ENCODE measurements at places on chromosomes 13 and 19.

GRCh38 chr19:52734331-52734892 lies 432 bp downstream of the ZNF611 start:
- DNase-seq: peak; percentile 17

DNA sequence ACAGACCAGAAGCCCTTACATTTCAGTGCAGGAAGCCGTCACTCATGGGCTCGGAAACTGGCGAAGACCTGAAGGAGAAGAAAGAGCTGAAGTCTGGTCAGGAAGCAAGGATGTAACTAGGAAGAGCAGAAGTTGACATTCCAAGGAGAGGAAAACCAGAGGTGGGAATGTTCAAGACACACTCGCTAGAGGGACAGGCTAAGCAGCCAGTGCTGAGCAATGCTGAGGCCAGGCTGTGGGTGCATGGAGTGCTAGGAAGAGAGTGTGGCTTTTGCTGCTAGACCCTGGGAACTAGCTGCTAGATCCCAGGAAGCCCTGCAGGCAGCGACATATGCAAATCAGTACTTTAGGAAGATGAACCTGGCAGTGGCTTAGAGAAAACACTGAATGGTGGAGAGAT lies 12.1 kb upstream of the URAD start:
- no peak for DNase-seq

DNA sequence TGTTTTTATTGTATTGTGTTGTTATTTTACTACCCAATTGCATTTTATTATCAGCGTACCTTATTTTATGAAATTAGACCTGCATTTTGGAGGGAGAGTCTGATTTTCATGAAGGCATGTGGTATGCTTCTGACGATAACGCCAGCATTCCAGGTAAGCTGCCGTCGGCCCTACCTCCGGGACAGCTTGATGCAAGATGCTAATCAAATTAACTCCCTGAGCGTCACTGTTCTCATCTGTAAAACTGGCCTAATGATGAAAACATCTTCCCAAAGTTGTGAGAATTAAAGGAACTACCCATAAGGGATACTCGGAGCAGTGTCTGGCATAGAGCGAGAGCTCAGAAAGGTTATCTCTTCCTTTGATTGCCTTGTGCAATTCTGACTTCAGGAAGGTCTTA lies 12.9 kb upstream of the LAIR2 start:
- DNase-seq: no peak

- no peak for DNase-seq
These were observed 13.4 kb downstream of the MEIS3 start for GRCh38 chr19:47405854-47406417.

- DNase-seq: no peak
These were observed 12.9 kb downstream of the THOP1 start for GRCh38 chr19:2798158-2798685.

- DNase-seq: no peak
These were observed 4.6 kb downstream of the CADM4 start for GRCh38 chr19:43634872-43635560.

GRCh38 chr13:76289558-76289957 lies 596.6 kb downstream of the KCTD12 start:
- DNase-seq: no peak

- DNase-seq: no peak
These were observed 19.0 kb downstream of the UPF1 start for GRCh38 chr19:18850471-18851375.

DNA sequence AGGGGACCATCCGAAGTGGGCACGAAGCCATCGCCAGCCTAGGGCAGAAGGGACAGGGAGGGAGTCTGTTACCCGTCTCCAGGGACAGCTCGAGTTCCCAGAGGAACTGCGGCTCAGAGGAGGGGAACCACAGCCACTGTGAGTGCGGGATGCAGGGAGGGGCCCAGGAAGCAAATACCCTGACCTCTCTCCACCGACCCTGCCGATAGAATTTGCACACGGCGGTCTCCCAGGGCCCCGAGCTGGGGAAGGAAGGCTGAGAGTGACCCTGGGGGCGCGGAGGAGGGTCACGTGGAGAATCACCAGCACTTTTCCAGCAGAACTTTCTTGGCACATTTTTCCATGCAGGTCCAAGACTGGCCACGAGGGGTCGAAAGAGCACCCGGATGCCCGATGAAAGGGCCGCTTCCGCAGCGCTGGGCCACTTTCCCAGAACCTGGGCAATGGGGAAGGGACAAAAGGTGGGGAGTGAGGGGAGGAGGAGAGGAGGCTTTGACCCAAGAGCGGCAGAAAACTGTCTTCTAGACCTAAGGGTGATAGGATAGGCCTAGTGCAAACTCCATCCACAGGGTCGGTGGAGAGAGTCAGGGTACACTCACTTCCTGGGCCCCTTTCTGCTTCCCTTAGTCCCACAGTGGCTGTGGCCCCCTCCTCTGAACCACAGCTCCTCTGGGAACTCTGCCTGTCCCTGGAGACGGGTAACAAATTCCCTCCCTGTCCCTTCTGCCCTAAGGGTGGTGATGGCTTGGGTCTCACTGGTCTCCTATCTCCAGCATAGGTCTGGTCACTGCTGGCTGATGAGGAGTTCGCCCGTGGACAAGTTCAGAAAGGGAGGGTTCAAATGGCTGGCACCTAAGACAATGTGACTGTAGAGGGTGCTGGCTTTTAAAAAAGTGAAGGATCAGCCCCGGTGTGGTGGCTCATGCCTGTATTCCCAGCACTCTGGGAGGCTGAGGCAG lies 5.3 kb upstream of the GPR4 start:
- peak; percentile 86 for DNase-seq

DNA sequence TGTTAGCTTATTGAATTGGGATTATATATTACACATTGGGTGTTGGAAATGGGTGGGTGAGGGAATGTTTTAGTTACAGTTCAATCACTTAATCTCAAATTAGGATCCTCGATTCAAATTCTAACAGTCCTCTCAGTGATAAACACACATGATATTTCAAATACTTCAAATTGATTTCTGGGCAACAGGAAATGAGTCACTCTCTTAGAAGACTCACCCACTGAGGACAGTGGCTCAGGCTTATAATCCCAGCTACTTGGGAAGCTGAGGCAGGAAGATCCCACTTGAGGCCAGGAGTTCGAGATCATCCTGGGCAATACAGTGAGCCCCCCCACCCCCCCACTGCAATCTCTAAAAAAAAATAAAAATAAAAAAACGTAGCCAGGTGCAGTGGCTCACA lies 435.3 kb downstream of the KLF12 start:
- no peak for DNase-seq

DNA sequence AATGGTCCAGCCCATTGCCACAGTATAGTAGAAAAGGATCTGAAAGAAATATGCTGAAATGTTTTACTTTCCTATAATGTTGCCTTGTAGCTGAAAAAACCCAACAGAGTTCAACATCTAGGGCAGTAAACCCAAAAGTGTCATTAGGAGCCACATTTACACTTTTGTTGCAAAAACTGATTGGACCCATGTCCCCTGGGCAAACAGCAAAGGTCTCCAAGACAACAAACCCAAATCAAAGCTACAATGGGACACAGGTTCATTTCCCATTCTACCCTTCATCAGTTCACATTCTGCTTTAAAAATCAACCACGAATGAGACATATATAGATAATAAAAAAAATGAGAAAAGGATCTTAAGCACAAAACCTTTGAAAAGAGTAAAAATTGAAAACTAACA lies 744.8 kb downstream of the PCDH17 start:
- no peak for DNase-seq

DNA sequence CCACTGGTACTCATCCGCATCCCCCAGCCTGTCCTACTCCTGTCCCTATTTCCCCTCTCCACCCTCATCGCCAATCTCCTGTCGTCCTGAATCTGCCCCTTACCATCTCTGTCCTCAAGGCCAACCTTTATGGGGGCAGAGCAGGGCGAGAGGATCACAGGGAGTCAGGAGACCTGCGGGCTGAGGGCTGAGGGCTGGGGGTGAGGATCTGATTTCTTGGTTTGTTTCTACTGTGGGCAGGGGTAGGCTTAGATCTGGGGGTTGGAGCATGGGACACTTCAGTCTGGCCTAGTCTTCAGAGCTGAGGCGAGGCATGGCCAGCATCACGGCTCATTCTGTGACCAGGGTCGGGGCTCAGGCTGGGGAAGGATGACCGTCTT lies 16.5 kb upstream of the ERCC1 start:
- DNase-seq: no peak

GRCh38 chr19:31350693-31351055 lies 1.4 kb upstream of the TSHZ3 start:
- DNase-seq: peak; percentile 90

- no peak for DNase-seq
These were observed 13.4 kb downstream of the PPP6R1 start for GRCh38 chr19:55245236-55245904.

GRCh38 chr13:42373048-42373812 lies 101.3 kb downstream of the AKAP11 start:
- no peak for DNase-seq

GRCh38 chr19:14516048-14516534 lies 2.1 kb downstream of the DNAJB1 start:
- no peak for DNase-seq
